Mammary microvascular endothelial cell (primary cell): ENCODE measurements at places on chromosomes 3 and 15. TPM values are rescaled to one million over a fixed set of nuclear protein-coding genes. Genes with fewer than 3 reads are reported as not detected.

The CRABP1 gene
- total RNA-seq = 0.20 TPM in 1 of 2 replicates, not detected in the other

The CLDN16 gene
- total RNA-seq = 0.13 and 0.39 TPM in 2 replicates

The AP3B2 gene
- not detected in 2 replicates for total RNA-seq

The ZPLD1 gene
- total RNA-seq = not detected in 2 replicates

The OPA1 gene
- 37.1 and 51.0 TPM in 2 replicates for total RNA-seq

The CAMP gene
- not detected in 2 replicates for total RNA-seq

The ANKUB1 gene
- total RNA-seq = not detected in 2 replicates

The SLC24A5 gene
- not detected in 2 replicates for total RNA-seq

The GOLGA8J gene
- not detected in 2 replicates for total RNA-seq

The CPN2 gene
- total RNA-seq = not detected in 2 replicates

The ST8SIA2 gene
- total RNA-seq = not detected in 2 replicates

The SLC15A2 gene
- 0.10 TPM in 1 of 2 replicates, not detected in the other for total RNA-seq

The GNAT1 gene
- total RNA-seq = 0.13 TPM in 1 of 2 replicates, not detected in the other

The GRK7 gene
- total RNA-seq = not detected in 2 replicates

The GOLGA6D gene
- not detected in 2 replicates for total RNA-seq

The SNTN gene
- not detected in 2 replicates for total RNA-seq

The TM4SF1 gene
- total RNA-seq = 612 and 623 TPM in 2 replicates

The LARP6 gene
- total RNA-seq = 27.2 and 32.3 TPM in 2 replicates

The SLC25A26 gene
- 16.9 and 17.9 TPM in 2 replicates for total RNA-seq

The HTR3C gene
- total RNA-seq = not detected in 2 replicates

The SHC4 gene
- 0.30 and 0.40 TPM in 2 replicates for total RNA-seq

The CSPG4 gene
- total RNA-seq = under 0.01 TPM in 1 of 2 replicates, not detected in the other

The MAP1A gene
- total RNA-seq = 0.67 and 0.84 TPM in 2 replicates

The CHRNA7 gene
- total RNA-seq = 0.64 and 0.73 TPM in 2 replicates

The KCNMB2 gene
- total RNA-seq = not detected in 2 replicates
